Activated CD4-positive, alpha-beta T cell treated with anti-CD3 and anti-CD28 coated beads, Interleukin-2, amount 50 U/mL, for 4 hours (primary cell): ENCODE measurements at places on chromosomes 2 and 18.

DNA sequence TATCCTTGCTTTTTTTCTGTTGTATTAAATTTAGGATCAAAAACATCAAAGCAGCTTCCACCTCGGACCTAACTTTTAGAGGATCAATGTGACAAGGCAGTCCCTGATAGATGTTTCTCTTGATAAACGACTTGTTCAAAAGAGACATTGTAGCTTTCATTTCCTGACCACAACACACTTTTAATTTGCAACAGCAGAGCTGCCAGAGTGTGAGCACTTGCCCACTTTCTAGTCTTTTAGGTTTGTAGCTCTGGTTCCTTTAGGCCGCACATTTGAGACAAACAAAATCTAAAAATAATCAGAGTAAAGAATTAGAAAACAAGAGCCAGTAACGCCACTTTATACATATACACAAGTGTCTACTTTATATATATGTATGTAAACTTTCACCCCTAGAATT lies 3.1 kb downstream of the FIGN start:
- DNase-seq, result no peak

DNA sequence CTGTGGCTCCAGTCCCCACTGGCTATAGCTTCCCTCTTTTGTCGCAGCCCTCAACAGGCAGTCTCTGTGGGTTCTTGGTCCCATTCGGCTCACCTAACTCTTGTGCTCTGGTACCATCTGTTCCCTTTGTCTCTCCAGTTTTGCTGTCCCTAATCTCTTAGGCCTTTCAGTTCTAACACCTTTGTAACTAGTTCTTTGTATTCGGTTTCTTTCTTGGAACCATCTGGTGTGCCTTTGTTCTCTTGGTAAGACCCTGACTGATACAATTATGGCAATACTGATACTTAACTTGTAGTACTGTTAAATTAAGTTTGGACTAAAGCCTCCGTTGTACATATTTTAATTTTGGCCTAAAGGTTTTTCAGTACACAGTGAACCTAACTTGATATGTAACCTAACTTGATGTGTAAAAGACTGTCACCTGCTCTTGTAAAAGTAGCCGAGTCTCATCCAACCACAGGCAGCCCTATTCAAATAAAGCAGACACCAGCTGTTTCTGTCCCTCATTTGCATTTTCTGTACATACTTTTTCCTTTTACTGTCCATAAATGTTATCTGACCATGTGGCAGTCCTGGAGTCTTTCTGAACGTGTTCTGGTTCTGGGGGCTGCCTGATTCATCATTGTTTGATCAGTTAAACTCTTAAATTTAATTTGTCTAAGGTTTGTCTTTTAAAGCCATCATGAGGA lies 4.8 kb upstream of the MRPL44 start:
- no peak for DNase-seq

GRCh38 chr2:20350041-20350712 lies 467 bp downstream of the PUM2 start:
- DNase-seq, result peak; percentile 41

GRCh38 chr18:50372743-50373142 lies 2.1 kb upstream of the SKA1 start:
- DNase-seq, result no peak

DNA sequence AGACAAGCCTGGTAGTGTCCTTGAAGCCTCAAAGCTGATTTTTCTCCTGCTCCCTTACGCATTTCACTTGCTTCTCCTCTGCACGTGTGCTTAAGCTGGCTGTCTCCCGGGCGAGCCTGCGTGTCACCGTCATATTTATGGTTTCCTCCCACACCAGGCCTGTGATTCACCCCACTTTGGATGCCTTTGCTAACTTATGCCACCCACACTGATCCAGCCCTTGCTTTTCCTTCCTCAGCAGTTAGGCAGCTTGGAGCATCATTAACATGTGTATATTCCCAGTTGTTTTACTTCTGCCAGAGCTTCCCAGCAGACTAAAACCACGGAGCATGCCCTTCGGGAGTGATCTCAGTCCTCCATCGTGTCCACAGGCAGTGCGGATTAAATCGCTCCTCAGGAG lies 2.2 kb downstream of the ST3GAL5 start:
- peak; percentile 59 for DNase-seq

- DNase-seq, result no peak
Observed at GRCh38 chr2:138930571-138930970, 150.4 kb upstream of the NXPH2 start.

- DNase-seq, result no peak
Observed at GRCh38 chr2:37767959-37768925, 96.8 kb upstream of the CDC42EP3 start.

DNA sequence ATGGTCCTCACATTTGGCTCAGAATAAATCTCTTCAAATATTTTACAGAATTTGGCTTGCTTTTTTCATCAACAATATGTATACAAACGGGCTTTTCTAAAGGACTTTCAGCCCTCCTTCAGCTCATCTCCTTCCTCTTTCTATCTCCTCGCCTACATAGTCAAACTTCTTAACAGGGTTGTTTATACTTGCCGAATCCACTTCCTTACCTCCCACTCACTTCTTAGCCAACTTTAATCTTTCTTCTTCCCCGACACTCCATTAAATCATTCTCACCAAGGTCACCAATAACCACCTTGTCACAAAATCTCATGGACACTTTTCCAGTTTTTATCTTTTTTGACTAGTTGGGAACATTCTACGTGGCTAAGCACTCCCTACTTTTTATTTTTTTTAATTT lies 325.2 kb downstream of the PLCL1 start:
- no peak for DNase-seq

- DNase-seq, result no peak
Observed at GRCh38 chr2:239818086-239818485, 207.1 kb downstream of the NDUFA10 start.

GRCh38 chr2:18178736-18179349 lies 300.4 kb downstream of the KCNS3 start:
- DNase-seq, result no peak

DNA sequence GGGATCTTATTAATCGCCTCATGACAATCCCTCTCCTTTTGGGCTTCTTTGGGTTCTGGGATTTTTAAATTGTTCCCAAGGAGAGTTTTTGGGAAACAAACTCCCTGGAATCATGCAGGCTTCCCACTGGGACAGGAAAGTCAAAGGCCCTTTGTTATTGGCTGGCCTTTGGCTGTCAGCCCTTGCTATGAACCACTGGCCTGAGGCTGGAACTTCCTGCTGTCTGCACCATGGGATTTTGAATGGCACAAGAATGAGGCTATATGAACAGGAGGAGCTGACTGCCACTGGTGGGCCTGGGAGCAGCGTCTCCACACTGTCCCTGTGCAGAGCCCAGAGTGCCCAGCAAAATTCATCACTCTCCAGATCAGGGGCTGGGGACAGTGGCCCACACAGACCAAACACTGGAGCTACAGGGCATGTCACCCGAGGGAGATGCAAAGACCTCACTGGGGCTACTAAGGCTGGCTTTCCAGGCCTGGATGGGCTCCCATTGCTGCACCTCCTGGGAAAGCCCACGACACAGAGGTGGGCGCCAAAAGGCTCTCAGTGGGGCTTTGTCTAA lies 35.7 kb downstream of the STEAP3 start:
- DNase-seq, result no peak

DNA sequence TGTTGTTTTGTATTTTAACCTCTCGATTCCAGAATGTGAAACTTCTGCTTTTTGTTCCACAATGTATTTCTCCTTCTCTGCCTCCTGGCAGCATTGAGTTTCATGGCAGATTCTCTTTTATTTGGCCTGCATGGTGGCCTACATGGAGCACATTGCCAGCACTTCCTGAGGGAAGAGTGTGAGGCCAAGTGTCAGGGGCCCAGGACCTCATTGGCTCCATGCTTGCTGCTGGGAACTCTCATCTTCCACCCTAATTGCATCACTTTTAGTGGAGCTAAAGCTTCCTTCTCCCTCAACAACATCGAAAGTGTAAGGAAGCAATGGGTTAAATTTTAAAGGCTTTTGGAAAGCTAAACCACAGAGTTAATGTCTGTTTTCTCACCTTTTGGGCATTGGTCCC lies 9.5 kb downstream of the TRIB2 start:
- DNase-seq, result no peak

GRCh38 chr2:6398421-6398820 lies 467.3 kb downstream of the CMPK2 start:
- DNase-seq, result no peak

- no peak for DNase-seq
Observed at GRCh38 chr2:8000870-8001269, 681.0 kb upstream of the ID2 start.

GRCh38 chr2:43212931-43213330 lies 13.5 kb downstream of the ZFP36L2 start:
- no peak for DNase-seq

DNA sequence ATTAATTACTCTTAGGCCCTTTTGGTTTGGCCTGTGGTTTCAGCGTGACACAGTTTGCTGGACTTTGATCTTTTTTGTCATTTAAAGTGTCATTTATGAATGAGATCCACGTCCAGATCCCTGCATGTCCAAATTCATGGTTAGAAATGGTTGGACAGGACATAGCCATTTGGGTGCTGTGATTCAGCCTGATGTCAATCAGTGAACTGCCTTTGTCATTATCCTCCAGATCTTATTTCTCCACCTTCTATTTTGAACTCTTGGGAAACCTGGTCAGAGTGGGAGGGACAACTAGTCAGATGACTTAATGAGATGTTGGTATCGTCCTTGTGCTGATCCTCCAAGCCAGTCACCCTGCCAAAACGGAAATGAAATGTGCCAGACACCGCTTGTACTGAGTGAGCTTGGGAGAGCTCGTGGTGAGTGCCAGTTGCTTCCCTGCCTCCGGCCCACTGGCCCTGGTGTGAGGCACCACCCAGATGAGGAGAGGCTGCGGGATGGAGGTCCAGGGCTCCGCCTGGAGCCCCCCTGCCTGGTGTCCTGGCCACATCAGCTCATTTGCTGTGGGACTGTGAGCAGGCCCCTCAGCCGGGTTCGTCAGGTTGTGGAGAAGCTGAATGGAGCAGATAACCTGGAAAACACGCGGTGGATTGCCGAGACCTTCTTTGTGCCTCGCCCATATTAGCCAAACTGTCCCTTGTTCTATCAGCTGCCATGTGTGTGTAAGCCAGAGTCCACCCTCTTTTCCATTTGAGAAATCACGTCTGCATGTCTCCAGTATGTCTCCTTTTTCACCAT lies 70.1 kb downstream of the DGKD start:
- DNase-seq, result no peak

- DNase-seq, result no peak
Observed at GRCh38 chr18:63477968-63478367, 1.2 kb downstream of the SERPINB5 start.

- no peak for DNase-seq
Observed at GRCh38 chr2:200211643-200212042, 94.8 kb upstream of the SPATS2L start.

- no peak for DNase-seq
Observed at GRCh38 chr2:58081000-58081399, 34.4 kb downstream of the VRK2 start.

DNA sequence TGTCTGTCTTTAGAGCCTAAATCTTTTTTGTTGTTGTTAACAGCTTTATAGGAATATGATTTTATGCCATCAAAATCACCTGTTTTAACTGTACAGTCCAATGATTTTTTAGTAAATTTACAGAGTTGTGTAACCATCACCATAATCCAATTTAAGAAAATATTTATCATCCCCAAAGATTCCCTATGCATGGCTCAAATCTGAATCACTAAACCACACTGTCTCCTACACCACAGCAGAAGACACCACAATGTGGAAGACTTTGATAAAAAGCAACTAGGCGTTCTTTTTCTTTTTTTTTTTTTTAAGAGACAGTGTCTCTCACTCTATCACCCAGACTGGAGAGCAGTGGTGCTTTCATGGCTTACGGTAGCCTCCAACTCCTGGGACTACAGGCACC lies 99.6 kb downstream of the TXNL1 start:
- DNase-seq, result no peak

GRCh38 chr18:58886431-58886830 lies 21.8 kb downstream of the ZNF532 start:
- DNase-seq, result no peak

GRCh38 chr2:11520092-11520693 lies 13.7 kb upstream of the GREB1 start:
- no peak for DNase-seq

DNA sequence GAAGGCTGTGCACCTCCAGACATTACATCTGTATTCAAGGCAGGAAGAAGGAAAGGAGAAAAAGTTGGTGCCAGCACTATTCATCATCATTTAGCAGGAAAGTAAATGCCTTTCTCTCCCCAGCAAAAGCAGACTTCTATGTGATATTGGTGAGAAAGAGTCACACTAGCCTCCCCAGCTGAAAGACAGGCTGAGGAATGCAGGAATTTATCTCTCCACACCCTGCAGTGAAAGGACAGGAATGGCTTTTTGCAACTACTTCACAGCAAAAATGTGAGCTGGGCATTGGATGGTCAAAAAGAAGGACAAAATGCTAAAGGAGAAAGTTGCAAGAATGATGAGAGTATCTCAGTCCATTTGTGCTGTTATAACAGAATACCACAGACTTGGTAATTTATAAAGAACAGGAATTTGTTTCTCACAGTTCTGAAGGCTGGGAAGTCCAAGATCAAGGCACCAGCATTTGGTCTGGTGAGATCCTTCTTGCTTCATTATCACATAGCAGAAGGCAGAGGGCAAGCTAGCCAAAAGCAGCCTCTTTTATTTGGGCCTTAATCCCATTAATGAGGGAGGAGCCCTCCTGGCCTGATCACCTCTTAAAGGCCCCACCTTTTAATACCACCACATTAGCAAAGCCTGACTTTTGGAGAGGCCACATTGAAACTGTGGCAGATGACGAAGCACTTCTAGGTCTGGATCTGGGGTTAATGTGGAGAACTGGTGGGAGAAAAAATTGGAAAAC lies 388.1 kb upstream of the SLC14A2 start:
- DNase-seq, result no peak

DNA sequence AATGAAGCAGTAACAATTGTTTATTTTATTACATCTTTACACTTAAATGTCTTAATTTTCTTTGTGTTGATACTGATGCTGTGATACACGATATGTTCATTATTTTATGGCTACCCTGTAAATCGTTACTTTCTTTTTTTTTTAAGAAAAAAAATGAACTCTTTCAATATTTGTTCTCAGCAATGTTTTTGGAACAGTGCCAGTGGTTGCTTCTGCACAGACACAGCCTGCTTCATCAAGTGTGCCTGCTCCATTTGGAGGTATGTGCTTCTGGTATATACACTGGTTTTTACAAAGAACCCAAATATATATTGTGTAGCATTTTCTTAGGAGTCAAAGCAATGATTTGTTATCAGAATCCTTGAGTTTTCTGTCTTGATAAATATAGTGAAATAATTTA lies 62.2 kb upstream of the SCYGR2 start:
- DNase-seq, result no peak
